ENCODE measurements at places on chromosomes 7 and 10.

GRCh38 chr7:135454060-135454459 lies 55.8 kb downstream of the CNOT4 start:
- no peak for DNase-seq

DNA sequence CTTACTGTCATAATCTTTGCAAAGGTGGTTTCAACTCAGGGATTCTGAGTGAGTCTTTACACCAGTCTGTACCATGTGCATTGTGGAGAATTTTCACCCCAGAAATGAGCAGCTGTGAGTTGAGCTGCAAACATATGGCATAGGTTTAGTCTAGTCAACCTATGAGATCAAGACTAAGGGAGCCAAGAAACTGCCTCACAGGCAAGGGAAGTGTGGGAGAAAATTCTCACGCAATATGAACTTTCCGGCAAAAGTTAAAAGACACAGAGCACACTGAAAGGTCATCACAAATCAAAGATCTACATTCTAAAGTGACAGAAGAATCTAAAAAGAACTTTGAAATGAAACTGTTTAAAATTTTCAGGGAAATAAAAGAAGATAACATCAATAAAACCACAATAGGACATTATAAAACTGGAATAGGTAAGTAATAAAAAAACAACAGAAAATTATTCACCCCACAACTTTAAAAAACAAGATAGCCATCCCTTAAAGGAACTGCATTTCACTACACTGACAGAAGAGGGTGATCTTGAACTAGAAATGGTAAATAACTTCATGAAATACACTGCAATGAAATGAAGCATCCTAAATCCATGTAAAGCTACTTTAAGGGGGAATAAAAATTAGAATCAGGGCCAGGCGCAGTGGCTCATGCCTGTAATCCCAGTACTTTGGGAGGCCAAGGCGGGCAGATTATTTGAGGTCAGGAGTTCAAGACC lies 63.5 kb downstream of the LGI1 start:
- DNase-seq = no peak

DNA sequence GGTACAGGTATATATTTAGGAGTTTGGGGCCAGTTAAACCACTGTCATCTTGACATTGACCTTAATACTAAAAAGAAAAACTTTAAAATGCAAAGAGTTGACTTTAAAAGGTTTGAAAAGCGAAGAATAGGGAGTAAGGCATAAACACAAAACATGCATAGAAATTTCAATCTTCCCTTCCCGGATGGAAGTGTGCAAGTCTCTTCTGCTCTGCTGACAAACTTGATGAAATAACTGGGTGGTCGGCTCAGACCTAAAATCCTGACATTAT lies 3.4 kb upstream of the SPAG6 start:
- DNase-seq = no peak

DNA sequence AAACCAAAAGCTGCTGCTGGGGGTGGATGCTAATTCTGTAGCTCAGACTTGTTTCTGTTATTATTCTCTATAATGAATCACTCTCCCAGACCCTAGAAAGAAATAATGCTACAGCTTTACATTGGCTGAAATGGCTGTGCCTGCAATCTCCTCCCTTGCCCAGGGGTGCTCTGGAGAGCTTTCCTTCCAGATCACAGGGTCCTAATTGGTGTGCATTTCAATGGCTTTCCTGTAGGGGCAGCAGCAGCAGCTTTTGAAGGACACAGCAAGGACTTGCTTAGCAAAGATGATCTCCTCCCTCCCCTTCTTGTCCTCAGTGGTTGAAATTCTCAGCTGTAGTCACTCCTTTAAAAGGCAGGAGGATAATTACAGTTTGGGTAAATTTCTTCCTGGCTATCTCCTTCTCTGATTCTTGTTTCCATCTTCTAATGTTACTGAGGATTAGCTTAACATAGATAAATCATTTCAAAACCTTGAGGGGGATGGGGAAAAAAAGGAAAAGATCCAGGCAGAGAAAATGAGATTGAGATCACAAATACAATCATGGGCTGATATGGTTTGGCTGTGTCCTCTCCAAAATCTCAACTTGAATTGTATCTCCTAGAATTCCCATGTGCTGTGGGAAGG lies 120.2 kb upstream of the CTTNBP2 start:
- DNase-seq = no peak

DNA sequence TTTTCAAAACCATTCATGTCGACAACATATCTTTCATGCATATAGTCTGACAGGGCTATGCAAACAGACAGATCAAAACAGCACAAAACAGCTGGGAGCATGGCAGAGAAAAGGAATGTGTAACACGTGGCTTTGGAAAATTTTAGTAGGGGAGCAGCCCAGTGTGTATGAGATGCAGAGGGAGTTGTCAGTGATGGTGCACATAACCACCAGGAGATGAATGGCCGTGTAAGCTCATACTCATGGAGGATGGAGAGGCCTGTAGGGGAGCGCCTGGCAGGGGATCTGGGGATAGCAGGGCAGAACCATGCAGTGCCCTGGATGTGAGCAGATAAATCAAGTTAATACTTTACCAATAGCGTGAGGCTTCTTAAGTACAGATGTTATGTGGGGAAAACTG lies 45.7 kb downstream of the RHOBTB1 start:
- no peak for DNase-seq

DNA sequence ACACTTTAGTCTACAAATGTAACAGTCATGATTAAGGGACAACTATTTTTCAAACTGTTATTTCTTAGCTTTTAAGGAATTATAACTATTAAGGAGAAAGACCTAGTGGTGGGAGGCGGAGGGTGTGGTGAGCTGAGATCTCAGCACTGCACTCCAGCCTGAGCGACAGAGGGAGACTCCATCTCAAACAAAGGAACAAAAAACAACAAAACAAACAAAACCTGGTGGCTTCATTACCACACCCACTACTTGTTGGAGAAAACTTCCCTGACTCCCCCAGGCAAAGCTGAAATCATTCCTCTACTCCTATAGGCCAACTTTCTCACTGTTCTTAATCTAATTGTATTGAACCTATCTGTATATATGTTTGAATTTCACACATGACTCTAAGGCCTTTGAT lies 3.2 kb downstream of the POLR1F start:
- no peak for DNase-seq

GRCh38 chr7:14687777-14688176 lies 214.8 kb downstream of the DGKB start:
- no peak for DNase-seq

GRCh38 chr7:20449176-20449575 lies 118.5 kb downstream of the ITGB8 start:
- no peak for DNase-seq

DNA sequence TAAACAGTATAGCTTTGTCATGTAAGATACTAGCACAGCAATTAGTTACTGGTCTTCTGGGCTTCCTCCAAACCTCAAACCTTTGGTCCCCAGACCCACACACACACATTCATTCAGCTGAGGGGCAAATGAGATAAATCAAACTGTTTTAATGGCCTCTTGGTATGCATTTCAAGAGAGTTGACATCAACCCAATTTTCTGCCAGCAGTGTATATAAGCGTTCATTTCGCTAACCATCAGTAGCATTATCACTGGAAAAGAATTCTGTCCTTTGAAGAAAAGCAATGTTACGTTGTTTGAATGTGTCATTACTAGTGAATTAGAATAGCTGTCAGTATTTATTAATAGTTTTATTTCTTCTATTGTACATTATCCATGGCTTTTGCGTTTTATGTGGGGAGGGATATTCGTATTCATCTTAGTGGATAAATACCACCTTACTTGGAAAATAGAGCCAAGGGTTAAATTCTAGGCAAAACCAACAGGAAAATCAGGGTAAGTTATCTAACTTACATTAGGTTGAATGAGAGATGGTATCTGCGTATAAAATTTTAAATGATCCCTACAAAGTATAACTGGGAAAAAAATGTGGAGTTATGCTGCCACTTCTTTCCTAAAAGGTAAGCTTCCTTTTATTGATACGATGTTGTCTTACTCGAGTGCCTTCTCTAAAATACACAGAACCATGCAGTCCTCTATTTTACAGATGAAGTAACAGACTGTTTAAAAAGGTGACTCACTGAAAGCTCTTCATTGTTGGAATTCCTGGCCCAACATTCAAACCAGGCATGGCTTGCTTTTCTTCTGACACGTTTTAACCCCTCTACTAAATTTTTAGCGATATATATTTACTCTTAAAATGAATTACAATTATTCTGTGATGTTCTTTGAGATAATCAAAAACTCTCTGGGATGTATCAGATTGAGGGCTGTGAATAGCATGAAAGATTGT lies 2.0 kb upstream of the ZMYND11 start:
- DNase-seq = no peak

DNA sequence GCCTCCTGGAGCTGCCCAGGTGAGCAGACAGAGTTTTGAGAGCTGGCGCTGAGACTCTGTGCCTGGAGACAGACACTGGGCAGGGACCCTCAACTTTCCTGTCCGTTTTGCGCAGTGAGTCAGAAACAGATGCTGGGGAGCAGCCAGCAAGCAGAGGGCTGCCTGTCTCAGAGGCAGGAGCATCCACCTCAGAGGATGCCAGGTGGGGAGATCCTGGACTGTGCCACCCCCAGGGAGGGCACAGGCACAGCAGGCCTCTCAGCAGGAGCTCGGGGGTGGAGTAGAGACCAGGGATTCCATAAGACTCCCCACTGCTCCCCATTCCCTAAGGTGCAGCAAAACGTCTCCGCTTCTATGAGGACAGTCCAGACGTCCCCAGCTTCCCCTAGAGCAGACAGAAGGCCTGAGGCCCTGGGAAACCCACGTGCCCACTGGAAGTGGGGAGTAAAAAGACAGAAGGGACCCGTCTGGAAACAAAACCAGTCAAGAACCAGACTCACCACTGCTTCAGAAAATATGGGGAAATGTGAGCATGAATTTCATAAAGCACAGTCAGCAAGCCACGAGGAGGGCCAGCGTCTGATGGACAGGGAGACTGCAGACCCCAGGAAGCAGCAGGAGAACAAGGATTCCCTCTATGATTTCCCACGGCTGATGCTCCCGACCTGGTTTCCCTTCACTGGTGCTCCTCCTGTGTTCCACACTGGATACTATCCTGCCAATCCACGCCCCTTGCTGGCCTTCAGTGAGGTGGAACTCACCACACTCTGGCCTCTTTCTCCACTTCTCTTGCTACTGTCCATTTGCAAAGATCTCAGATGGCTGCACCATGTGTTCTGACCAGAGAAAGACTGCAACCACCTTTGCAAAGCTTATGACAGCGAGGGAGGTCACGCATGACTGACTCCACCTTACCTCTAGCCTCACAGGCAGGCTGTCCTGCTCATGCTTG lies 151.3 kb upstream of the FAM20C start:
- no peak for DNase-seq

DNA sequence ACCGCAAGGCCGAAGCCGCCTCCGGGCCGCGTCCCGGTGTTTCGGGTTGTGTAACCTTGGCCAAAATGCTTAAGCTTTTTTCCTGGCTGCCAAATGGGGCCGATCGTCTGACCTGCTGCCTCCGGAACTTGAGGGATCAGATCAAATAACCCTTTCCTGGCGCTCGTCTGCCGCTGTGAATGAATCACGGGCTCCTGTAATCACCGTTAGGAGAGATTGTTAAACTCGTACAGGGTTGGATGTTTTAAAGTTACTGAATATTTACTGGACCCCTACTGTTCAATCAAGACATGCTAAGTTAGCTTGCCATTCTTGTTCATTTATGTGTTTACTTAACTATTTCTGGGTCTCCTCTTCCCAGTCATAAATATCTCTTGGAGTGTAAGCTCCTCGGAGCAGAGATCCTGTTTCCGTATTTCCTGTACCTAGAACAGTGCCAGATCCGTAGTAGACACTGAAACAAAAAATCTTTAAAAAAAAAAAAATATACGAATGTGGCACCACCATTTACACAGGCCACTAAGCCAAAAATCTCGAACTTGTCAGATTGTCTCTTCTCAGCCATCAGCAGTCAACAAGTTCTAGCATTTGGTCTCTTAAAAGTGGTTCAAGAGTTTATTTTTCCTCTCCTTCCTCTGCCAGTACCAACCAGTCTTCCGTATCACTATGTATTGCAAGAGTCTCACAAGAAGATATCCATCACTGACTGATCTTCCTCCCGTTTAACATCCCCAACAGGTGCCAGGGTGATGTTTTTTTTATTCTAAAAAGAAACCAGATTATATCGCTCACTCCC lies 650 bp upstream of the TM9SF3 start:
- DNase-seq = no peak

DNA sequence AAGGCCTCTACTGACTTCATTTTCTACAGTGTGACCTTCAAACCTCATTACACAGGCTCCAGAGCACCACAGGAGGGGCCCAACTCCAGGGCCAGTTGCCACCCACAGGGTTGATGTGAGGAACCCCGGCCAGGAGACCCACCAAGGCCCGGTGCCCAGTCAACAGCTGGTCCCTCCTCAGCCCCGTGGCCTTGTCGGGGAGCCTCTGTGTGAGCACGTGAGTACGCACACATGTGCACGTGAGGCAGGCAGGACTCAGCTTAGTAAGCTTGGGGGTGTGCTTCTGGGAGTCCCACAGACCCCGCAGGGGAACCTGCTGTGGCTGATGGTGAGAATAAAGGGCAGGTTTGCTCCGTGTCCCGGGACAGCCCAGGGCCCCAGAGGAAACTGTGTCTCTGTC lies 104.5 kb downstream of the VIPR2 start:
- no peak for DNase-seq

- no peak for DNase-seq
These were observed 46.6 kb downstream of the CCSER2 start for GRCh38 chr10:84375011-84375410.

- no peak for DNase-seq
These were observed 14.6 kb downstream of the AGAP3 start for GRCh38 chr7:151100921-151101320.

GRCh38 chr7:17422966-17423365 lies 124.5 kb downstream of the AHR start:
- DNase-seq = no peak

DNA sequence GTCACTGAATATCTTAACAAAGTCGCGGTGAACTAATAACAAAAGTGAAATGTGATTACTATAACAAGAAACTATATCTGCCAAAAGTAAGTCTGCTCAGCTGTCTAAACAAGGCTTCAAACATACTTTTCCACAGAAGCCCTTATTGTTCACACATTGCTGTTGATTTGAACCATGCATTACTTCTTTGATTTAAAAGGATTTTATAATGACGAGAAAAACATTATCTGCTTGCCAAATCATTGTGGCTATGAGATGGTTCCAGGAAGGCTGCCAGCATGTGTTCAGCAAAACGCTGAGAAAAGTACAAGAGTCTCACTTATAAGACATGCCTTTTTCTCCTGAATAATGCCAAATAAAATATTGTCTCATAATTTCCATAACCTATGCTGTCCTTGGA lies 24.4 kb downstream of the RNF133 start:
- no peak for DNase-seq

Measured in stimulated activated CD4-positive, alpha-beta T cell treated with anti-CD3 and anti-CD28 coated beads, Interleukin-15, amount 100 ng/mL, for 1 hour (primary cell).